NCI-H2227 treated with DMSO at 0.1 percent for 48 hours (cell line): ENCODE measurements at places on chromosomes 12 and 14.

DNA sequence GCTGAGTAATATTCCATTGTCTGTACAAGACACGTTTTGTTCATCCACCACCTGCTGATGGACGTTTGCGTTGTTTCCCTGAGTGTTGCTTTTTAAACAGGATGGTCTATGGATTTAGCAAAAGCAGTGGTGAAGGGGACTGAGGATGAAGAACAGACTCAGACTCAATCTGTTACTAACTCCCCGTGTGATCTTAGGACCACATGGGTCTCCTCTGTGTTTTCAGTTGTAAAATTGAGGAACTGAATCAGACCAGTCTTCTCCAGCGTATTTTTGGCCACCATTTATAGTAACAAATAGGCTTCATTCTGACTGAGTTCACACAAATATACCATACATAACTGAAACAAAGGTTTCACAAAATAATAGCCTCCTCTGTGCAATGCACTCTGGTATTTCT is 85.6 kb downstream of the FOXN3 start:
- no peak for DNase-seq

- peak; percentile 75 for DNase-seq
Measured at GRCh38 chr12:85872497-85873091, 1.5 kb upstream of the NTS start.

DNA sequence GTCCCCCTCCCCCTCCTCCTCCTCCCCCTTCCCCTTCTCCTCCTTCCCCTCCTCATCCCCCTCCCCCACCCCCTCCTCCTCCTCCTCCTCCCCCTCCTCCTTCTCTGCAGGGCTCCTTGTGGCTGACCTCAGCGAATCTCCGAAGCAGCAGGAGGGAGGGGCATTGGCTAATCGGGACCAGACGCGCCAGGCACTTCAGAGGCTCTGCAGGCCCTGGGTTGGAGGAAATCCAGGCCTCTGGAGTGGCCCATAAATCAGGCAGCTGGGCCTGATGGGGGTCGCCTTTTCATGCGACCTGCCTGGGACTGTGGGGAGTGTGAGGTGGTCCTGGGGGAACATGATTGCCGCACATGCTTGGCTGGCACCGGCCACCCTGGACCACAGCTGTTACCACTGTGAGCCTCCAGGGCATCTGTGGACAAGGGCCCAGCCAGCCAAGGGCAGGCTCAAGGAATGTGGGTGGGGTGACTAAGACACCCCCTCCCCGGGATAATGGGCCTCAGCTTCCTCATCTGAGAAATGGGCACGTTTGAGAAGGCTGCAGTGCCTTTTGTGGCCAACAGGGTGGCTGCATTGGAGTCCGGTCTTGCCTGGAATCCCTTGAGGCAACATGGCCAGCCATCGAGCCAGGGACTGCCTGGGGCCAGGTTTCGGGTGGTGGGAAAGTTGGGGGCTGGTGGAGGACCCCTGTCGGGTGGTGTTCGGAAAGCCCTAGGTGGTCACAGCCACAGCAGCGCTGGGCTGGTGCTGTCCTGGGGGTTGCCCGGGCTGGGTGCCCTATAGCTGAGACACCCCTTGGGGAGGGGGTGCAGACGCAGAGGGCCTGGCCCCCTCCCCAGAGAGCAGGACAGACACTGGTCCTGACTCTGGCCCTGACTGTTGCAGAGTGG is 12.0 kb downstream of the KIF26A start:
- DNase-seq, result peak; percentile 72

- no peak for DNase-seq
Measured at GRCh38 chr12:5907807-5908206, 37.3 kb downstream of the ANO2 start.

GRCh38 chr14:49220492-49220891 is 365.7 kb downstream of the RPS29 start:
- no peak for DNase-seq

DNA sequence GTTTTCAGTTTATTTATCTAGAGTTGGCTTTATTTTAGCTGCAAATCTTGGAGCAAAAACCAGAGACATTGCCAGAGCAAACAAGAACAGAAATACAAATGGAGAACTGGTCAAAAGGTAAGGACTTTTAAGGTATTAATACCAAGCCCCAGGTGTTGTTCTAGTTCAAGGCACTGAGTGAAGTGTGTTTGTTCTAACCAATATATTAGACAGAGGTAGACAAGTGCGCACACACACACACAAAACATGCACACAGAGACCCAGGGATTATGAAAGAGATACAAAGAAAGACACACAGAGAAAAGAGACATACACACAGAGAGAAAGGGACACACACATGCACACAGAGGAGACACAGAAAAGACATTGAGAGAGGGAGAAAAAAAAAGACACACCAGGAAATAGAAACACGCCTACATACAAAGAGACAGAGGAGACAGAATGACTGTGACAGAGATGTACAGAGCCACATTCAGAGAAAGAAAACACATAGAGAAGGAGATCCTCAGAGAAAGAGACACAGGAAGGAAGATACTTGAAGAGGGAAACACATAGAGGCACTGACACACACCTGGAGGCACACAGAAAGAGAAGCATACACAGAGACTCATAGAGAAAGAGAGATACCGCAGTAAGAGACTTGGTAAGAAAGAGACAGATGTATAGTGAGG is 50.2 kb downstream of the MIPOL1 start:
- no peak for DNase-seq

- DNase-seq, result no peak
Measured at GRCh38 chr14:29351996-29352705, 575.5 kb downstream of the PRKD1 start.

- DNase-seq, result no peak
Measured at GRCh38 chr12:28693565-28694219, 455.4 kb upstream of the FAR2 start.

- no peak for DNase-seq
Measured at GRCh38 chr14:63863004-63863403, 10.2 kb downstream of the SYNE2 start.

DNA sequence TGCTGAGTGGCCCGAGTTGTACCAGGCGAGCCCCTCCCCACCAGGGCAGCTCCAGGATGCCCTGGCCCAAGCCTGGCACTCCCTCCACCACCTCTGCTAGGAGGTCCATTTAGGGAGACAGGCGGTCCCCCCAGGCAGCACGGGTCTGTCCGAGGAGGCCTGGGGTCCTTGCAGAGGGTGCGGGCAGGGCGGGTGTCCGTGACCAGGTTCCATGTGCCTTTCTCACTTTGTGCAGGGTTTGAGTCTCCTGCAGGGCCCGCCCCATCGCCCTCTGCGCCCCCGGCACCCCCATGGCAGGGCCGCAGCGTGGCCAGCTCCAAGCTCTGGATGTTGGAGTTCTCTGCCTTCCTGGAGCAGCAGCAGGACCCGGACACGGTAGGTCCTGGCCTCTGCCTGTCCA is 56.8 kb upstream of the TSPAN9 start:
- DNase-seq, result no peak

GRCh38 chr14:94364964-94365363 is 23.4 kb downstream of the SERPINA1 start:
- DNase-seq, result no peak

DNA sequence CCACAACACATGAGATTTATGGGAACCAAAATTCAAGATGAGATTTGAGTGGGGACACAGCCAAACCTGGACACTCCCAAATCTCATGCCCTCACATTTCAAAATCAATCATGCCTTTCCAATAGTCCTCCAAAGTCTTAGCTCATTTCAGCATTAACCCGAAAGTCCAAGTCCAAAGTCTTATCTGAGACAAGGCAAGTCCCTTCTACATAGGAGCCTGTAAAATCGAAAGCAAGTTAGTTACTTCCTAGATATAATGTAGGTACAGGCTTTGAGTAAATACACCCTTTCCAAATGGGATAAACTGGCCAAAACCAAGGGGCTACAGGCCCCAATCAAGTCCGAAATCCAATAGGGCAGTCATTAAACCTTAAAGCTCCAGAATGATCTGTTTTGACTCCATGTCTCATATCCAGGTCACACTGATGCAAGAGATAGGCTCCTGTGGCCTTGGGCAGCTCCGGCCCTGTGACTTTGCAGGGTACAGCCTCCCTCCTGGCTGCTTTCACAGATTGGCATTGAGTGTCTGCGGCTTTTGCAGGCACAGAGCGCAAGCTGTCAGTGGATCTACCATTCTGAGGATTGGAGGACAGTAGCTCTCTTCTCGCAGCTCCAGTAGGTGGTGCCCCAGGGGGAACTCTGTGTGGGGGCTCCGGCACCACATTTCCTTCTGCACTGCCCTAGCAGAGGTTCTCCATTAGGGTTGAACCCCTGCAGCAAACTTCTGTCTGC is 60.1 kb downstream of the LRIG3 start:
- DNase-seq, result no peak

DNA sequence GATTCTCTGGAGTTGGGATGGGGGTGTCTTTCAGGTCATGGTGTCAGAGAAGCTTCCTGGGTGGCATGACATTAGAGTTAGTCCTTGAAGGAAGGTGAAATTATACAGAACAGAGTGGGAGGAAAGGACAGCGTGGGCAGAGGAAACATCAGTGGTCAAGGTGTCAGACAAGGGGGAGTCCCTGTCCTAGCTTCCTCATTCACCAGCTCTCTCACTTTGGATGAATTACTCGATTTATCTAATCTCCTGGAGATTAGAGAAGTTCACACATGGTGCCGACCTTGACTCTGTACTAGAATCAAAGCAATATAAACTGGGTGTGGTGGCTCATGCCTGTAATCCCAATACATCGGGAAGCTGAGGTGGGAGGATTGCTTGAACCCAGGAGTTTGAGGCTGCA is 492.9 kb downstream of the VRK1 start:
- no peak for DNase-seq

- DNase-seq, result no peak
Measured at GRCh38 chr12:2256915-2257314, 204.1 kb downstream of the CACNA1C start.

DNA sequence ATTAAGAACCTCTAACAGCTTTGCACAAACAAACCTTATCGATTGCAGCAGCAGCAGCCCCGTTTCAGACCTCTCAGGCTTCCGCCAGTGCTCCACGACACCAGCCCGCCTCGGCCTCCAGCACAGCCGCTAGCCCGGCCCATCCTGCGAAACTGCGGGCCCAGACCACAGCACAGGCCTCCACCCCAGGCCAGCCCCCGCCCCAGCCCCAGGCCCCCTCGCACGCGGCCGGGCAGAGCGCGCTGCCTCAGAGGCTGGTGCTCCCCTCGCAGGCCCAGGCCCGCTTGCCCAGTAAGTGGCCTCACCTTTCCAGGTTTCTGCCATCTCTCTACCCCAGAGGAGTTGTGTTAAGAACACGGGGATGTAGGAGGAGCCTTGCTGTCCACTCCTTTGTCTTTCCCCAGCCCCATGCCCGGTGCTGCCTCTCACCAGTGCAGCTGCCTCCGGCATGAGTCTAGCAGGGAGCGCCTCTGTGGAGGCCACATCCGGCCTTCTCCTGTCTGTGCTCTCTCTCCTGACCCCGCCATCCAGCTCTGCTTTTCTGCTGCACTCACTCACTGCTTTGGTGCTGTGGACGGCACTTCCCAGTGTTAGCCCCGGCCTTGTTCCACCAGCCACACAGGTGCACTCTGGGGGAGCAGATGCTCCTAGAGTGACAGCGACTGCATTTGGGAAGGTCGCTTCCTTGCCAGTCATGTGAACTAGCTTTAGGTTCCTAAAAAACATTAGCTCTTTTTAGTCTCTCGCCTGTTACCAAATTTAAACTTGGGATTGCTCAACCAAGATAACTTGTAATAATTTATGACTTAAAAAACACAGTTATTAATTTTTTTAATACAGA is 71.5 kb downstream of the EP400 start:
- no peak for DNase-seq
